Chondrocyte (in vitro differentiated cells): ENCODE measurements at places on chromosomes 2 and 18. TPM values are rescaled to one million over a fixed set of nuclear protein-coding genes. Genes with fewer than 3 reads are reported as not detected.

DNA sequence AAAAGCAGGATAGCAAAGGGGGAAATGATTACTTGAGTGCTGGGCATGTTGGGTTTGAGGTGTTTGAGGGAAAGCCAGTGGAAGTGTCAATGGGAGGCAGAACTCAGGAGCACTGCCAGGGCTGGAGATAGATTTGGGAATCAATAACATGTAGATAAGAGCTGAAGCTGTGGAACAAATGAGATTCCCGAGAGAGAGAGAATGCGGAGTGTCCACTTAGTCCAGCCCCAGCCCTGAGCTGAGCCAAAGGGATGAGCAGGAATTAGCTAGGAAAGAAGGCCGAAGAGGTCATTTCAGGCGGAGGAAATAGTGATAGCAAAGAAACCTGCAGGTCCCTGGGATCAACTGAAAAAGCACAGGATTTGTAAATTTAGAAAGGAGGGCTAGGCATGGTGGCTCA lies 21.2 kb upstream of the YES1 start:
- DNase-seq: no peak

DNA sequence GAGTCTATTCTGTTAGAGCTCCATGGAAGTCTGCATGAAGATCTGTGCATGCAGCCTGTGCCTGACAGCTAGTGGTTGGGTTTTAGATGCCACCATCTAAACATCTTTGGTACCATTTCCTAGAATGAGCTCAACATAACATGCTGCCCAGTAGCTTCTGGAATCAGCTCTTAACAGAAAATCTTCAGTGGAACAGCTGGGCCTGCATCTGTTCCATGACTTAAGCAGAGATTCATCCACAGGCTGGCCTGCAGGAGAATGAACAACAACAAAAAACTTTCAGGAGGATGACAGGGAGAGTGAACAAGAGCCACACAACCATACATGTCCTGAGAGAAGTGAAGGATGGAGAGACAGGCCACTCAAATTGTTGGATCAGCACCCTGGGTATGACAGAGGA lies 316.6 kb downstream of the RDH14 start:
- no peak for DNase-seq

PROKR1 gene
- not detected in 3 replicates for total RNA-seq

GRCh38 chr18:27599202-27599829 lies 414.2 kb upstream of the CHST9 start:
- DNase-seq: no peak

DNA sequence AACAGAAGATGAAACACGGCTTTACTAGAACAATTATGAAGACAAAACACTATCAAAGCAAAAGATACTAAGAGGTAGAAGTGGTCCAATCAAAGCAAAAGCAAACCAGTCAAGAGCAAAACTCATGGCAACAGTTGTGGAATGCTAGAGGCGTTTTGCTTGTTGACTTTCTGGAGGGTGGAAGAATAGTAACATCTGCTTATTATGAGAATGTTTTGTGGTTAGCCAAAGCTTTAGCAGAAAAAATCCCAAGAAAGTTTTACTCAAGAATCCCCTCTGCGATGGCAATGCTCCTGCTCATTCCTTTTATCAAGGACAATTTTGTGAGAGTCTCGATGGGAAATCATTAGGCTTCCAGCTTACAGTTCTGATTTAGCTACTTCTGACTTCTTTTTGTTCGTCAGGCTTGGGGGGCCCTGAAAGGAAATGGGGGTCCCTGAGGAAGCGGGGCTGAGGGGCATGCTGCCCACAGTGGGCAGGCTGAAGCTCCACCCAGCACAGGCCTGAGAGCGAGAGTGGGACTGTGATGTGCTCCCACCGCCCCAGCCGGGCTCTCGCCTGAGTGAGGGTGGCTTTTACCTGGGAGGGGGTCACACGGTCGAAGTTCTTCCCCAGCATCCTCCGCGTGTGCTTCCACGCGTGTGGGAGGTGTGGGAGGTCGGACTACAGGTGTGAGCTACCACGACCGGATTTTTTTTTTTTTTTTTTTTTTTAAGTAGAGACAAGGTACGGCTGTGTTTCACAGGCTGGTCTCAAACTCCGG lies 49.0 kb upstream of the MC4R start:
- peak; percentile 77 for DNase-seq
